ENCODE measurements at places on chromosomes 13 and 19.
A peak's percentile ranks its signal among the peaks of the same experiment; 100 is the strongest.

DNA sequence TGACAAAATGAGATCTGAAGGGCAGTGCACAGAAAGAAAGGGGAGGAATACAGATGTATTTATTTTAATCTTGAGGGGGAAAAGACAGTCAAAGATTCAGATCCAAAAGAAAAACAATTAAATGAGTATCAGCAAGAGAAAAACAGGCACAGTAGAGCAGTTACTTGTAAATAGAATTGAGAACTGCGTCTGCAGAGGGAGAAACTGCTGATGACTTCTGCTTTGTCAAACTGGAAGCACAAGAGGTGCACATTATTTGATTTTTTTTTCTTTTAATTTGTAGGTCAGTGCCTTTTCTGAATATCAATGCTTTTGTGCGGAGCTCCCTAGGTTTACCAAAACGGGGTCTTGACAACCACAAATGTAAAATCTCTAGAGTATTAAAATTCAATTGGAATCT lies 37.3 kb downstream of the EFNB2 start:
- DNase-seq: no peak

DNA sequence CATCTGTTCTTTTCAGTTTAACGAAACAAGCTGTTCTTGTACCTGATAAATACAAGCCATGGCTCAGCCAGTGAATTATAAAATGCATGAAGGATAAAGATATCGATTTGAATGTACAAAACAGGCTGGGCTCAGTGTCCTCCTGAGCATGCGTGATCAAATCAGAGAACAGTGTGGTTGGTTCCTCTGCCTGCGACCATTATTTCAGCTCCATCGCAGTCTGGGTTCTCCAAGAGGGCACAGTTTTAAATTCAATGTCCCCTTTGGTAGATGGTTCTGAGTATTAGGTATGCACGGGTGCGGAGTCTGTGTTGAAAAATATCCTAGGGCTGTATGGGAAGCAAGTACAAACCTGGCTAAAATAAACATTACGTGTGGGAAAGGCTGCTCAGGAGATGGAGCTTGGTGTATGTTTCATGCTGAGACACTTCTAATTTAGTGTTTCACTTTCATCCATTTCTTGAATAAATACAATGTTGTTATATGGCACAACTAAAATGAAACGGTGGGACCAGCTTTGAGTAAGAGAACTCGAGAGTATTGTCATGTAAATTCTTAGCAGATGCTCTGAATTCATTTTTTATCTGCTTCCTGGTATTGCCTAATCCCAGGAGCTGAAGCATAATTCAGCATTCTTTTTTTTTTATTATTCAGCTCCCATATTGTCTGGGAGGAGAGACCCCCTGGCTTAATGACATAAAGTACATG lies 458.7 kb downstream of the MYO16 start:
- DNase-seq: no peak

DNA sequence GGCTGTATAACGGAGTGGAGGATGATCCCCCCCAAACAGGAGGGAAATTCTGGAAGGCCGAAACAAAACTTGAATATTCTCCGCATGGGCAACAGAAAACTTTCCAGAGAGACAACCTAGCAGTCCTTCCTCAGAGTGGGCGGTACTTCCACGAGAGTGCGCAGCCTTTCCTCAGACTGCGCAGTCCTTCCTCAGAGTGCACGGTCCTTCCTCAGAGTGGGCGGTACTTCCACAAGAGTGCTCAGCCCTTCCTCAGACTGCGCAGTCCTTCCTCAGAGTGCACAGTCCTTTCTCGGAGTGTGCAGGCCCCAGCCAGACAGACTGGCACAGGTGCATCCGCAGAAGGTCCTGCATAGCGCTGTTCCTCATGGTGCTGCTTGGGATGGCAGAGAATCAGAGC lies 12.7 kb upstream of the GALP start:
- DNase-seq: no peak

DNA sequence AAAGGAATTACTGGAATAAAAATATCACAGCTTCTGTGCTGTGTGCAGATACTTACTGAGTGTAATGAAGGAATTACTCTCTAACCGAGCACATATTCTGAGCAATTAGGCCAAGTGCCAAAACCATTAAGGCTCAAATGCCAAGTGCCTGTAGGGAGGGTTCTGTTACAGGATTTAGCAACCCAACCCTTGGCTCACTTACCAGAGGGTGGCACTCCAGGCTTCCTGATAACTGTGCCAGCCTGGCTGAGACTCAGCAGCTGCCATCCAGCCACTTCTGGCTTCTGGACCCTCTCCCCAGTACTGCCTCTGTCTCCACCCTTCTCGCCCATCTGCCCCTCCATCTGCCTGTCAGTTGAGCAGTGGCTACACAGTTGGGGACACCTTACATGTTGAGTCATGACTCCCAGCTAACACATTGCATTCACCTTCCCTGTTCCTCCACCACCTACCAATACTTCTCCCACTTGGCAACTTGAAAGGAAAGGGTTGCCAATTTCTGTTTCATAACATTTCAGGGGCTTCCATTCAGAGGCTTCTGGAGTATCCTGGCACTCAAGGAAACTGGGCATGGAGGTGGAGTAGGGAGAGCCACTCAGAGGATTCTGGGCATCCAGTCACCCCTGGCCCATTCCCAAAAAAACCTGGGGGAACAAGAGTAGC lies 110.5 kb downstream of the COG6 start:
- DNase-seq: no peak

DNA sequence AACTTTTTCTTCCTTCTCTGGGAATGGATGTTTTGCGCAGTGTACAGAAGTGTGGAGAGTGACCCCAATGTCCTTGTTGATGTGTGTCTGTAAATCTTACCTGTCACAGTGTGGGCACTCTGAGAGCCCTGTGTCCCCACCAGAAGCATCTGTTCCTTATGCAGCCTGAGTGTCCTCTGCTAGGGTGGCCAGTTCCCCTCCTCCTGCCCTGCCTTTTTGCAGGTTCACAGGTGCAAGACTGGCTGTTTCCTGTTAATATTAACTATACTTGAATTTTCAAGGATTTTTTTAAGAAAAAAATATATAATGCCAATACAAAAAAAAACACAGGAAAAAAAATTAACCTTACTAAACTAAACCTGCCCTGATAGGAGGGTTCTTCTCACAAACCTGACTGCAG lies 12.0 kb upstream of the GRAMD1A start:
- DNase-seq: no peak

- no peak for DNase-seq
These were observed 1447.5 kb downstream of the EFNB2 start for GRCh38 chr13:105087945-105088344.

- no peak for DNase-seq
These were observed 13.9 kb downstream of the IGLON5 start for GRCh38 chr19:51325161-51325976.

DNA sequence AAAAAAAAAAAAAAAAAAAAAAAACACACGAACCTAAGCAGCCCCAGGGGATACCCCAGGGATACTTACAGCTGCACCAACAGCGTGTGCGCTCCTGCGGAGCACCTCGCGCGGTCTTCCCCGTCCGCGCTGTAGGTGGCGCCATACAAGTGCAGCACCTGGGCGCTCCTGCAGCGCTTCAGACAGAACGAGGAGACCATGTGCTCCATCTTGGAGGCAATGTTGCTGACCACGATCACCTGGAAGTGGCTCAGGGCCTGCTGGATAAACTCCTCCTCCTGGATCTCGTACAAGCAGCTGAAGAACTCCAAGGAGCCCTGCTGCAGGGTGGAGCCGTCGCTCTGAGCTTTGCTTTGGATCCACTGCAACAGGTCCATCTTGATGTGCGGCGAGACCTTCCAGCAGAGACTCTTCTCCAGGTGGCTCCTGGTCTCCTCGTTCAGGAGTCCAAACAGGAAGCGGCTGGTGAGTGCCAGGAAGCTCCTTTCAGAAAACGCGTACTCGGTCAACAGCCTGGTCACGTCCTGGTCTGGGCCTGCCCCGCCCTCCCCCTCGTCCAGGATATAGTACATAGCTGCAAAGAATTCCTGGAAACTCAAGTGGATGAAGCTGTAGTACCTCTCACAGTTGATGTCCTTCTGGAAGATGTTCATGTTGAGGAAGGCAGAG lies 14.5 kb downstream of the NLRP12 start:
- no peak for DNase-seq

- no peak for DNase-seq
These were observed 36.3 kb upstream of the MLNR start for GRCh38 chr13:49183672-49184325.

GRCh38 chr13:30111810-30112209 lies 195.5 kb downstream of the KATNAL1 start:
- DNase-seq: no peak

DNA sequence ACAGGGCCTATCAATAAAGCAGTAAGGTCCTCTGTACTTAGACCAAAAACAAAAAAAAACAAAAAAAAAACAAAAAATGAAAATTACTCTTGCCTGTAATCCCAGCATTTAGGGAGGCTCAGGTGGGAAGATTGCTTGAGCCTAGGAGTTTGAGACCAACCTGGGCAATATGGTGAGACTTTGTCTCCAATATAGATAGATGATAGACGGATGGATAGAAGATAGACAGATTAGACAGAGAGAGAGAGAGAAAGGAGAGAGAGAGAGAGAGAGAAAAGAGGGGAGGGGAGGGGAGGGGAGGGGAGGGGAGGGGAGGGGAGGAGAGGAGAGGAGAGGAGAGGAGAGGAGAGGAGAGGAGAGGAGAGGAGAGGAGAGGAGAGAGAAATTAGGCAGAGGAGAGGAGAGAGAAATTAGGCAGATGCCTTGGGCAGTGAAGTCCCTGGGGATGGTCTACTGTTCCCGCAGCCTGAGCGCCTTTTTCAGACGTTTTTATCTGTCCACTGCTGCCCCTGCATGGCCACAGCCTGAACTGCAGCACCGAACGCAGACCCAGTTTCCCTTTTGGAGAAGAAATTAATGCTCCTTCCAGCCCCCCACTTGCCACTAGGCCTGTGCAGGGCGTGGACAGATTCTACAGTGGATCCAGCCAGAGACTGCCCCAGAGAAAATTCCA lies 9.8 kb upstream of the ZNF627 start:
- peak; percentile 53 for DNase-seq

- DNase-seq: no peak
These were observed 179.4 kb downstream of the KLF12 start for GRCh38 chr13:73954808-73955207.

GRCh38 chr19:12937093-12937926 lies 1.1 kb upstream of the CALR start:
- no peak for DNase-seq

DNA sequence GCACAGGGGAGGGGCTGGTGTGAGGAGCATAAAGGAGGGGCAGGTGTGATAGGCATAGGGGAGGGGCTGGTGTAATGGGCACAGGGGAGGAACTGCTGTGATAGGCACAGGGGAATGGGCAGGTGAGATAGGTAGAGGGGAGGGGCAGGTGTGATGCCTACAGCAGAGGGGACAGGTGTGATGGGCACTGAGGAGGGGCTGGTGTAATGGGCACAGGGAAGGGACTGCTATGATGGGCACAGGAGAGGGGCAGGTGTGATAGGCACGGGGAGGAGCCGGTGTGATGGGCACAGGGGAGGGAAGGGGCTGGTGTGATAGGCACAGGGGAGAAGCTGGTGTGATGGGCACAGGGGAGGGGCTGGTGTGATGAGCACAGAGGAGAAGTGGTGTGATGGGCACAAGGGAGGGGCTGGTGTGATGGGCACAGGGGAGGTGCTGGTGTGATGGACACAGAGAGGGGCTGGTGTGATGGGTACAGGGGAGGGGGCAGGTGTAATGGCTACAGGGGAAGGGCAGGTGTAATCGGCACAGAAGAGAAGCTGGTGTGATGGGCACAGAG lies 39.5 kb upstream of the POP4 start:
- no peak for DNase-seq

DNA sequence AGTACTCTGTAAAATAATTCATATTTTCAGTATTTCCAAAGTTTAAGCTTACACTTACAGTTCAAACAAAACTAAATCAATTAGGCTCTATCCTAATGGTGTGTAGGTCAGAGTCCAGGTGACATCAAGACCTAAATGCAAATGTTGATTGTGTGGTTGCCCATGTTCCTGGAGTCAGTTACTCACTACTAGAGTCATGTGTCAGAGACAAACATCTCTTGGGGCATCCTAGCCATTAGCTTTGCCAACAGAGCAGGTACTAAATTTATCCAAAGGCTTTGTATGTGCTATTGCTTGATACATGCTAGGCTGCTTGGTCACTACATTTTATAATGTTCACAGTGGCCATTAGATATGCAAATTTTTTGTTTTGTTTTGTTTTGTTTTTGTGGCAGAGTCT lies 11.7 kb downstream of the SPRY2 start:
- no peak for DNase-seq

DNA sequence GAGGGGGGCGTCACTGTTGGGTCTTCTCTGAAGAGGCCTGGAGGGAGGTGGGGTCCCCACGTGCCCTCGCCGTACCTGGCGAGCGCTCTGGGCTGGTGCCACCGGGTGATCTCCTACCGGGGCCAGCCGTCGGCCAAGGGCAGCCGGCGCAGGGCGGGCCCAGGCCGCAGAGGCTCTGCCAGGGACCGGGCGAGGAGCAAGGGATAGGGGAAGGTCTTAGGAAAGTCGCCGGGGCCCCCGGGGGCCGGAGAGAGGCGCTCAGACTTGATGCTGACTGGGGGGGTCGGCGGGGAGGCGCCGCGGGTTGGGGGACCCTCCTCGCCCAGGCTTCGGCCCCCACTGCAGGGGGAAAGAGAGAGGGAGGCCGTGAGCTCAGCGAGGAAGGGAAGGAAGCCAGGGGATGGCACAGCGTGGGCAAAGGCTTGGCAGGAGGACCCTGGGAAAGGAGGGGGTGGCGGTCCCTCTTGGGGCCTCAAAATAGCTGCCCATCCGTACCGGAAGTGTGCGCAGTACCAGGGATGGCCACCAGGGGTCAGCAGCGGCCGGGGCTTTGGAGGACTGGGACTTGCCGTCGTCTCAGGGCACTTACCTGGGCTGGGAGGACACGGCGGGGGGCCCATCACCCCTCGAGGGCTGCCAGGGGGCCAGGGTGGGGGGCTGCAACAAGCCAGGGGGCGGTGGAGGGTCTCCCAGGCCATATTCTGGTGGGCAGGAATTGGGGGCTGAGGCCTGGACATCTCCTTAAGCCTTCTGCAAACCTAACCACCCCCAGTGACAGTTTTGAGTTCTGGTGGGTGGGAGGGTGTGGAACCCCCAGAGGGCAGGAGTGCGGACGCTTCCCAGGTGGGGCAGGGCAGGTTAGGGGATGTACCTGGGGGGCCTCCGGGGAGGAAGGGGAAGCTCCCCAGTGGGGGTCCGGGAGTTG lies 7.7 kb upstream of the TMEM161A start:
- DNase-seq: peak; percentile 31

- DNase-seq: peak; percentile 63
These were observed 48.9 kb downstream of the KLF2 start for GRCh38 chr19:16373532-16373931.
